ENCODE measurements at places on chromosomes 5 and 9.

GRCh38 chr9:70791936-70792335, 329.5 kb downstream of the TRPM3 start:
- peak; percentile 86 for DNase-seq

DNA sequence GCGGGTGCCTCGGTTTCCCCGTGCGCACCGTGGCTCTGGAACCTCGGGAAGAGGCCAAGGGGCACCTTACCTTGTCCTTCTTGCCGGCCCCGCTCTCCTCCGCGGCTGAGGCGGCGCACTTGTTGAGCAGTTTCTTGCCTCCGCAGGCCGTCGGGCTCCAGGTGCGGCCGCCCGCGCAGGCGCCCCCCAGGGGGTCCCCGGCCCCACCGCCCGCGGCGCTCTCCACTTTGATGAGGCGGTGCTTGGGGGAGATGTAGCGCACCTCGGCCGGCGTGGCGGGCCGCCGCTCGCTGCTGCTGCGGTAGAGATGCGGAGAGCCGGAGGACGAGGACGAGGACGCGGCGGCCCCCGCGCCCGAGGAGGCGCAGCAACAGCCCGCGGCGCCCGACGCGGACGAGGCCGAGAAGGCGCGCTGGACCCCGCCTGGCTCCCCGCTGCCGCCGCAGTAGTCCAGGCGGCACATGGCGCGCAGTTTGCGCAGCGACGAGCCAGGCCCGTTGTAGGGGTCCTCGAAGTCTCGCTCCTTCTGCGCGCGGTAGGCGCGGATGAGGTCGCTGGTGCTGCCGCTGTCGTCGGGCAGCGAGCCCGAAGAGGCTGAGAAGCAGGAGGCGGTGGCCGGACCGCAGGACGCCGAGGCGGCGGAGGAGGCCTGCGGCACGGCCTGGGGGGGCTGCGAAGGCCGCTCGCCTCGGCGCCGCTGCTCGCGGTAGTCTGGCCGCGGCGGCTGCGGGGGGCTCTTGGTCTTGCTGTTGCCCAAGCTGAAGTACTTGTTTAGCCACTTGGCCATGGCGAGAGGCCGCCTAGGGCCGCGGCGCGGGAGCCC, 957 bp downstream of the SHB start:
- no peak for DNase-seq

- DNase-seq: no peak
Observed at GRCh38 chr5:110195288-110195687, 505.6 kb downstream of the MAN2A1 start.

GRCh38 chr9:90365666-90366065, 277.0 kb downstream of the DIRAS2 start:
- no peak for DNase-seq

DNA sequence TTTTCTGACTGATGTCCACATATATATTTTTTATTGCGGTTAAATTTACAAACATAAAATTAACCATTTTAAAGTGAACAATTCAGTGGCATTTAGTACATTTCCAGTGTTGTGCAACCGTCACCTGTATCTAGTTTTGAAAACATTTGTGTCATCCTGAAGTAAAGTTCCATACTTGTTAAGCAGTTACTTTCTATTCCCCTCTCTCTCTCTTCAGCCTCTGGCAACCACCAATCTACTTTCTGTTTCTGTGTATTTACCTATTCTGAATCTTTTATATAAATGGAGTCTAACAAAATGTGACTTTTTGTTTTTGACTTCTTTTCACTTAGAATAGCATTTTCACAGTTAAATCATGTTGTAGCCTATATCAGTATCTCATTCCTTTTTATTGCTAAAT, 480.1 kb upstream of the SMARCA2 start:
- no peak for DNase-seq

DNA sequence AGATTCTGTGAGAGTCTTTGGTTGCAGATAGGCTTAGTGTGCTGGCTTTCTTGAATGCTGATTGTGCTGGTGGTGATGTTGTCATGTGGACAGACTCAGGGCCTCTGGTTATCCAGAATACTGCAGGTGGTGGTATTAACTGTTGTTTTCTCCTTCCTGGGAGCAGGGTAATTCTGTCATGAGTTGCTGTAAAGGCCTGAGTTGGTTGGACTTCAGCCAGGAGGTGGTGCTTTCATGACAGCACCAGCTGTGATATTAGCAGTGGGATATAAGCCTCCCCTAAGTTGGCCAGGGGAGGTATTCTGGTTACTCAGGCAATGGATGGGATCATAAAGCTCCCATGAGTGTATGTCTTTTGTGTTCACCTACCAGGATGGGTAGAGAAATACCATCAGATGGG, 16.4 kb upstream of the RNF180 start:
- no peak for DNase-seq

- no peak for DNase-seq
Observed at GRCh38 chr5:14142202-14142826, 828 bp upstream of the TRIO start.

GRCh38 chr5:134113902-134114875, at the start of gene TCF7:
TSS of gene TCF7 (plus strand) at chr5:134114681. CDS start at chr5:134114907, 226 bp downstream.
- DNase-seq: no peak

- no peak for DNase-seq
Observed at GRCh38 chr9:130862217-130862616, 27.2 kb downstream of the ABL1 start.

- no peak for DNase-seq
Observed at GRCh38 chr5:75281716-75282465, 45.2 kb upstream of the ANKRD31 start.

DNA sequence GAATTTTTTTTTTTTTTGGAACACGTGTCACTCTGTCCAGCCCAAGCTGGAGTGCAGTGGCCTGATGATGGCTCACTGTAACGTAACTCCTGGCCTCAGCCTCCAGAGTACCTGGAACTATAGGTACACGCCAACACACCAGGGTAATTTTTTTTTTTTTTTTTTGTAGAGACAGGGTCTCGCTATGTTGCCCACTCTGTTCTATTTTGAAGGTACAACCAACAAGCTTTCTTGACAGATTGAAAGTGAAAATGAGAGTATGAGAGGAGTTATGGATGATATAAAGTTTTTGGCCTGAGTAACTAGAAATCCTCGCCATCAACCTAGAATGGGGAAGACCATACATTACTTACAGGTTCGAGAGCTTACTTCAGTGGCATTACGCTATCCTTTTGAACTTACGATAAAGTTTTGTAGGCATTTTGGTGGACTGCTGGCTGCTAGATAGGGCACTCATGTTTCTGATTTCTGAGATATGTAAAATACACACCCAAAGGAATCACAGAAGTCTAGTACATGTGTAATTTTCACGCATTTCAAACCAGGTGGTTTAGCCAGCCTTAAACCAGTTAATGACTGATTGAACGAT, 806 bp upstream of the CDC42SE2 start:
- no peak for DNase-seq

GRCh38 chr9:136562746-136563495, 17.1 kb upstream of the NOTCH1 start:
- DNase-seq: no peak

All from esophagus muscularis mucosa (tissue), 4 donors.